Activated CD4-positive, CD25-positive, alpha-beta regulatory T cell treated with anti-CD3 and anti-CD28 coated beads, Interleukin-2, amount 50 U/mL, for 16 hours (primary cell): ENCODE measurements at places on chromosomes 11 and 22.

DNA sequence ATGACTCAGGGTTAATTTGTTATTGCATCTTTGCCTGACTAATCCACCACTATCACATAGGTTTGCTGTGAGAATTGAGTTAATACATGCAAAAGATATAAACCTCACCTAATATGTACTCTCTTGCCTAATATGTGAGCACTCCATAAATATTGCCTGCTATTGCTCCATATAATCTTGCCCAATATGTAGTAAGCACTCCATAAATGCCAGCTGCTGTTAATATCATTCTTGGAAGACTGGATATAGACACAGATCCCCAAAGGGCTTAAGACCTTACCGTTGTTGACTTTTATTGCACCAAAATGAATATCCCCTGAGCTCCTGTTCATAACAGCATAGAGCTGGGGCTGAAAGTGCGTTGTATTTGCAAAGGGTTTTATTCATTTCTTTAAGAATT lies 27.0 kb upstream of the LRRC55 start:
- DNase-seq = no peak

GRCh38 chr11:97136067-97136466 lies 746.3 kb downstream of the JRKL start:
- DNase-seq = no peak

DNA sequence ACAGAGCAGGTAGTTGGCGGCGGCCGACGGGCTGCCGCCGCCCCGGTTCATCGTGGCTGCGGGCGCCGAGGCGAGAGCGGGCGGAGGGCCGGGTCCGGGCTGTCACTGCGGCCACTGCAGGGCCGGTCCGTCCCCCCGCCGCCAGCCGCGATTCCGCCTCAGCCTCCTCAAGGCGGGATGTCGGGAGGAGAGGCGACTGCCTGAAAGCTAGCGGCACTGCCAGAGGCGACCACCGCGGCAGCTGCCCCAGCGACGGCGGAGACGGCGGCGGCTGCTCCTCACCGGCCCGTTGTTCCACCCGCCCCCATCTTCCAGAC lies 234 bp downstream of the SESN3 start:
- DNase-seq = no peak

GRCh38 chr11:135019899-135020298 lies 607.9 kb upstream of the B3GAT1 start:
- DNase-seq = no peak

DNA sequence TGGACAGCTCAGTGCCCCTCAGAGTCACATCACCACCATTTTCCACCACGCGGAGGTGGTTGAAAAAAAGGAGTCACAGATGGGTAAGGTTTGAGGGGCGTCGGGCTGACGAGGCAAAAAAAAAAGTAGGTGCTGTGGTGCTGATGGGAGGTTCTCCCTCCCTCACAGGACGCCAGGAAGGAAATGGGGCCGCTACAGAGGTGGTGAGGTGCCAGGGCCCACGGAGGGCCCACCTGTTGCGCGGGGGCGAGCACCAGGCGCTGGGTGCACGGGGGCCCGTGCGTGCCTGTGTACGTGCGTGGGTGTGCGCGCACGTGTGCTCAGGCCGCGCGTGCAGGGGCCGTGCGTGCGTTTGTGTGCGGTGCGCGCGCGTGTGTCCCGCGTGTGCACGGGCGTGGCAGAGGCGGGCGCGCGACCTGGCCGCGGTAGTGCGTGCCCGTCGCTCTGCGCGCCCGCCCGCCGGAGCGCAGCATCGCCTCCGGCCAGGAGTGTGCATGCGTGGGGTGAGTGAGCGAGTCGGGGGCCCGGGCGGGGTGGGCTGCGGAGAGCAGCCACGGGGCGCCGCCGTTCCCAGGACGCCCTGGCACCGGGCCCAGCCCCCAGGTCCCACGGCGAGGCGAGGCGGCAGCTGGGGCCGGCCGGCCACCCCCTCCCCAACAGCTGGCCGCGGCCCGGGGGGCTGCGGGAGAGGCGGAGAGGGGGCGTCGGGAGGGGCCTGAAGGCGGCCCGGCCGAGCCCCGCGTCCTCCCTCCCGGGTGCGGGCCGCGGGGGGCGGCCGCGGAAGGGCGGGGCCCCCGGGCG lies 2.8 kb downstream of the PDGFB start:
- DNase-seq = no peak

DNA sequence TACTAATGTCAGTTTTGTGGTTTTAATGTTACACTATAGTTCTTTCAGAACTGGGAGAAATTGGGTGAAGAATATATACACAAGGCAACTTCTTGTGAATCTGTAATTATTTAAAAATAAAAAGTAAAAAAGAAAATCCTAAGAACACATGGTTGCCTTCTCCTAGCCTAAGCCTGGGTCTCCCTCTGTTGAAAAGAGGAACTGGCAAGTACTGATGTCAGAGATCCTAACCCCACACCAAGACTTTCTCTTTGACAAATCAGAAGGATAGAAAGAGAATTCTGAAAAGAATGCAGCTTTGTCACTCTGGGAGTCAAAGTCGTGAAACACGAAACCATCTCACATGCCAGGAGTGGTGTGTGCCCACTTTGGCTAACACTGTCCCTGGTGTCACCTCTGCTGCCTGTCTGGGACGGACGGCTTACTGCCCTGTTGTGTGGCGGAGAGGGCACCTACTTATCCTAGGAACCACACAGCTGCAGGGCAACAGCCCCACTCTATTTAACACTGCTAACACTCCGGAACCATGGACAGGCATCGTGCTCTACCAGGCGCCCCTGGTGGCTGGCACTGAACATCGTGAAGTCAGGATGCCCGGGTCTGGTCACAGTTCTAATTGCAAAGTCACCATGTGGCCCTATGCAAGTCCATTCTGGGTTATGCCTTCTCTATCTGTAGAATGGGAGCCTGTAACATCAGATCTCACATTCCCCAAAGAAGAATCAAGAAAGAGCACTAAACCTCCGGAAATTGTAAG lies 108.7 kb upstream of the CD82 start:
- no peak for DNase-seq

DNA sequence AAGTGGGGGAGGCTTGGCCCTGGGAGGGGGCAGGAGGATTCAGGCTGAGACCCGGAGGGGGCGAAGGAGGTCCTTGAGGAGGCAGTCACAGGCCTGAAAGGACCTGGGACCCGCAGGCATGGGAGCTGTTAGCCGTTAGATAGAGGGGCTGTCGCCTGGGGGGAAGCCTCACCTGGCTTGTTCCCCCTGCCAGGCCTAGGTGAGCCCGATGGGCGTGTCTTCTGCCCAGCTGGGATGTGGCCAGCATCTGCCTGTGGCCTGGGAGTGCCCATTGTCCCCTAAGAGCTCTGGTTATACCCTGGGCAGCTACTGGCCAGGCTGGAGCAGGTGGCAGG lies 1.8 kb upstream of the DUSP8 start:
- no peak for DNase-seq

DNA sequence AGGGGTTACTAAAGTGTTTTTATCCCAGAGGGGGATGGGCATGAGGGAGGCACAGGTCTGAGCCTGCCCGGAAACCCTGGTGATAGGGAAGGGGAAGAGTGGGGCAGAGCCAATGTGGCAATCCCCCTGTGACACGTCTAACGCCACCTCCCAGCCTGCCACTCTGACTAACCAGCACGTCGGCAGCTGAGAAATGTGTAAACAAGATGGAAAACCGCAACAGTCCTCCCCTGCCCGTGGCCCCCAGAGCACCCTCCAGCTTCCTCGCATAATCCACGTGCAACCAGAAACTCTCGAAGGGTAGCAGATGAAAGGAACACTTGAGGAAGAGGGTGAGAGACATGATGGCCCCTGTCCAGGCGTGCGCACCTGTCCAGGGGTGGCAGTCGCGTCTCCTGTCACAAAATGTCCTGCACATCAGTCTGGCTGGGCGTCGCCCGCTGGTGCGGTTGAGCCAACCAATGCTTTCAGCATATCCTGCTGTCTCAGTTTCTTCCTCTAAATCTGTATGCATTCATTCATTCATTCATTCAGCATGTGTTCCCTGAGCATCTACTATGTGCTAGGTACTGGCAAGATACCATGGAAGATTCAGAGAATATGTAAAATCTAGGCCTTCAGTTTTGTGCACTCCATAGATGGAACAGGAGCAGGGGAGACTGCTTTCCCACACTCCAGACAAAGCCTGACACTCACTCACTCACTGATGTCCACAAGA lies 4.5 kb downstream of the TMPRSS4 start:
- no peak for DNase-seq

DNA sequence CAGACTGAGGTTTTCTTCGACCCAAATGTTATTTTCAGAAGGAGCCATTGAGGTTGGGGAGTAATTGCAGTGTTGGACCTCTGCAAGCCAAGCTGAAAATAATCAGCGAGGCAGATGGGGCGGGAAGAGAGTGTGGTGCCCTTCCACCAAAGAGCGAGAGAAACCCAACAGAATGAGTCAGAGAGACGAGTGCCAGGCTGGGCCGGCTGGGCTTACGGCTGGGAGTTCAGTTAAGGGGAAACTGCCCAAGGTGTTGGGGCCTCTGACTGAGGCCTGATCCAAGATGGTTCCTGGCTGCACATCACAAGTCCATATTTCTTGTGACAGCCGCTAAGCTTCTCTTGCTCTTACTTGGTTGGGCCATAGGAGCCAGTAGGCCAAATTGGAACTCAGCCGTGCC lies 30.4 kb upstream of the CREB3L1 start:
- no peak for DNase-seq

DNA sequence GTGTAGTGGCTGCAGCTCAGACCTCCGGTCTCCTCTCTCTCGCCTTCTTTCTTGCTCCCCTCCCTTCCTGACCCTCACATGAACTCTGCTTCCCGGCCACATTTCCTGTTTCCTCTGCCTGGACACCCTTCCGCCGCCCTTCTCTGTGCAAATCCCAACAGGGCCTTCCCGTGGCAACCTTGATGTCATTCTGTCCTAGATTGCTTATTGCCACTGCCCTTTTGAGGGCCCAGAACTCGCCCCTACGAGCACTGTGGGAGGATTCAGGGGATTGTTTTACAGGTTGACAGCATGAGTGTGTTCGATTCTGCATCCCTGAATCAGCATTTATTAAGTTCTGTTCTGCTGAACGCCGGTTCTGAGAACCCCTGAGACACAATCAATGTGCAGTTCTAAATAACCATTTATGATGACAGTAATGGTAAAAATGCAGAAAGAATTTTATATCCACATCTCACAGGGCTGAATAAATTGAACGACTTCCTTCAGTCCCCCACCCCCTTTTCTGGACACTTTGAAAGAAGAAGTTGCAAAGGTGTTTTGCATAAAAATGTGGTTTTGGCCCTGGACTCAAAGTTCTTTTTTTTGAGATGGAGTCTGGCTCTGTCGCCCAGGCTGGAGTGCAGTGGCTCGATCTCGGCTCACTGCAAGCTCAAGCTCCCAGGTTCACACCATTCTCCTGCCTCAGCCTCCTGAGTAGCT lies 6.4 kb downstream of the BATF2 start:
- no peak for DNase-seq

- no peak for DNase-seq
Measured at GRCh38 chr11:15010865-15011264, 38.7 kb upstream of the CALCA start.

DNA sequence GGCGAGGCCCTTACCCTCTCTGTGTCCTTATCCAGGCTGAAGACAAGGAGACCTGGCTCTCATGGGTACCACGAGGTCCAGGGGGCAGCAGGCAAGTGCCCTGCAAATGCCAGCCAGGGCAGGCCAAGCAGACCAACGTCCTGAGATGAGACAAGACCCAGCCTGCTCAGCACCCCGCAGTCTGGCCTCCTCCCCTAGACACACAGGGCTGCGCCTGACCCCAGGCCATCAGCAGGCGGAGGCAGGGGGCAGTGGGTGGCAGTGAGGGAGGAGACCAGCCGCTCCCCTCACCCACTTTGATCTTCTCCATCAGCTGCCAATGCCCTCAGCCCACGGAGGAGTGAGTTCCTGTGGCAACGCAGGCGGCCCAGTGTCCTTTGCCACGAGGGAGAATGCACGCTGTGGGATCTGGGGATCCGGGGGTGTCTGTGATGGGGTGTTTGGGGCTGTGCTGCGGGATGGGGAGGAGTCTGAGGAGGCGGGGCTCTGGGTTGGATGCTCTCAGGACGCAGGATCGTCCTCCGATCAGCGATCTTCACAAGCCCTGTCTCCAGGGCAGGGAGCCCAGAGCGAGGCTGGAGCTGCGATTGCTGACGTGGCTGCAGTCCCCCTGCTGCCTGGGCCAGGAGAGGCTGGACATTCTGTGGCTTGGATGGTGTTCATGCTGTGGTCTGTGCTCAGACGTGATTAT lies 30.5 kb upstream of the PPARA start:
- no peak for DNase-seq

DNA sequence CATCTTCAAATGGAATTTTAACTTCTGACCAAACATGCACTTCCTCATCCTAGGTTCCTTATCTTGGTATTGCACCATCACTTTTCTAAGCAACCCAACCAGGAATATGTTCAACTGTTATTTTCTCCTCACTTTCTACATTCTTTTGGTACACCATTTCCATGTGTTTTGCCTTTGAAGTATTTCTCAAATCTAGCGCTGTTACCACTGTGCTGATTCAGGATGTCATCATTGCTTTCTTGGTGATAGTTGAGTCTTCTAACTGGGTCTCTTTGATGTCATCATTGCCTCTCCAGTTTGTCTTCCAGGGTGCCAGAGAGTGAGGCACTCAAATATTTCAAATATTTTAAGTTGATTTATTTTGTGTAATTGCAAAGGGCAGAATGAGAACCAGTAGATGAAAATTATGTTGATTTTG lies 47.5 kb downstream of the HORMAD2 start:
- DNase-seq = no peak

DNA sequence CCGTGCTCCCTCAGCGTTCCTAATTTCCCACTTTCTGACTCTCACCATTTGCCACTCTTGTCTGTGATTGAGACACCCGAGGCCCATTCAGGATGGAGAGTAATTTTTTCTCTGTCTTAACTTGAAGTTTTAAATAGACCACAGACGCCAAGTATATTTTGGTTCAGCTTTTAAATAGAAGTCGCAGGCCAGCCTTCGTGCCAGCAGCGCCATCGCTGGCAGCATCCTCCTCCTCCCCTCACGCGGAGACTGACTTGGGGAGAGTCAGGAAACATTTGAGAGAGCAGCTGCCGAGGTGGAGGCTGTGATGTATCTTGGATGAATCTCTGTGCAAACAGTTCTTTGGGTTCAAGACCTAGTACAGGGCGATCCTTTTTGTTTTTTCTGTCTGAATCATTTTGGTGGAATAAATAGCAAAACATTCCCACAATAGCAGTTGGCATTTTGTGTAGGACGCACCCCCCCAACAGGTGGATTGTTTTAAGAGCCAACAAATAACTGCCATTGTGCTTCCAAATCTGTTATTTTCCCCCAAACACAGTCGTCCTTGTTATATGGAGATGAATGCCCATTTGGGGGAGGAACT lies 889 bp upstream of the DMC1 start:
- peak; percentile 1 for DNase-seq

DNA sequence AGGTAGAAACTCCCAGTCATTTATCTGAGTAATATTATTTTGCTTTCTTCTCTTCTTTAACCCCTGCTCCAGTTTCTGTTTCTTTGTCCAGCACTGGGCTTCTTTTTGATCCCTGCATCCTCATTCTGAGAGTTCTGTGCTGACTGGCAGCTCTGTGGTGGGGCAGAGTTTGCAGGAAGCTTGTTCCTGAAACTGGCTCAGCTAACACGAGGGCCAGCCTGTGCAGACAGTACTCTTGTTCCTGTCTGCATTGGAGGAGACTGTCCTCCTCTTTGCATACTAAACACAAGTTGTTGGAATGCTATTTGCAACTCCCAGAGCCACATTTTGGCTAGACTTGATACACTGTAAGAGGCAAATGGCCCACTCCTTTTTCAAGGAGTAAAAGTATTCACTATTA lies 93.1 kb upstream of the HORMAD2 start:
- DNase-seq = no peak

GRCh38 chr11:2328021-2328420 lies 26.2 kb downstream of the TSPAN32 start:
- no peak for DNase-seq

GRCh38 chr11:59523541-59523940 lies 12.2 kb downstream of the OR4D9 start:
- no peak for DNase-seq
